ENCODE measurements at places on chromosomes 7 and 10.

DNA sequence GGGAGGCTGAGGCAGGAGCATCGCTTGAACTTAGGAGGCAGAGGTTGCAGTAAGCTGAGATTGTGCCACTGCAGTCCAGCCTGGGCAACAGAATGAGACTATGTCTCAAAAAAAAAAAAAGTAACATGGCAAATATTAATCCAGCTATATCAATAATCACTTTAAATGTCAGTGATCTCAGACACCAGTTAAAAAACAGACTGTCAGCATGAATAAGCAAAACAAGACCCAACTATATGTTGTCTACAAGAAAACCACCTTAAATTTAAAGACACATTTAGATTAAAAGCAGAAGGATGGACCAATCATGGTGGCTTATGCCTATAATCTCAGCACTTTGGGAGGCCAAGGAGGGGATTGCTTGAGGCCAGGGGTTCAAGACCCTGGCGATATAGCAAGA, 8.5 kb upstream of the ATE1 start:
- no peak for DNase-seq

DNA sequence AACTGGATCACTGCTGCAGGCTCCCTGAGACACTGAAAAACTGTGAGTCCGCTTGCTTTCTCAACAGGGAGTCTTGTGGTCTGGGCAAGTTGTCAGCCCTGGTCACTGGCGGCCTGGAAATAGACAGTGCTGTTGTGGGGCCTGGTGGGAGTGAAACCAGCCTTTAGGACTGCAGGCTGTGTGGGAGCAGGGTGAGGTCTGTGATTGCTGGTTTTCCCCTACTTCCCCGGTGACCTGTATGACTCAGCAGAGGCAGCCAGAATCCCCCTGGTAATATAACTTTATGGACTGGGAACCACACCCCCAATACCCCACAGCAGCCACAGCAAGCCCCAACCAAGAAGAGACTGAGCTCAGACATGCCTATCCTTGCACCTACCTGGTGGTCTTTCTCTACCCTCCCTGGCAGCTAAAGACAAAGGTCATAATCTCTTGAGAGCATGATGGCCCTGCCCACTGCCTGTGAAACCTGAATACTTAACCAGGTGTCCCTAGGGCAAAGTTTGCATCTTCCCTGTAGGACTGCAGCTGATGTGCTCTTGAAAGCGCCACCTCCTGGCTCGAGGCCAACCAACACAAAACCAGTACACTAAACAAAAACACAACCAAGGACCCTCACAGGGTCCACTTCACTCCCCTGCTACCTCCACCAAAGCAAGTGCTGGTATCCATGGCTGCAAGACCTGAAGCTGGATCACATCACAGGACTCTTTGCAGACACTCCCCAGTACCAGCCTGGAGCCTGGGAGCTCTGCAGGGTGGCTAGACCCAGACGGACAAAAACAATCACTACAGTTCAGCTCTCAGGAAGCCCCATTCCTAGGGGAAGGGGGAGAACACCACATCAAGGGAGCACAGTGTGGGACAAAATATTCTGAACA, 7.2 kb upstream of the ADAM22 start:
- DNase-seq, result no peak

DNA sequence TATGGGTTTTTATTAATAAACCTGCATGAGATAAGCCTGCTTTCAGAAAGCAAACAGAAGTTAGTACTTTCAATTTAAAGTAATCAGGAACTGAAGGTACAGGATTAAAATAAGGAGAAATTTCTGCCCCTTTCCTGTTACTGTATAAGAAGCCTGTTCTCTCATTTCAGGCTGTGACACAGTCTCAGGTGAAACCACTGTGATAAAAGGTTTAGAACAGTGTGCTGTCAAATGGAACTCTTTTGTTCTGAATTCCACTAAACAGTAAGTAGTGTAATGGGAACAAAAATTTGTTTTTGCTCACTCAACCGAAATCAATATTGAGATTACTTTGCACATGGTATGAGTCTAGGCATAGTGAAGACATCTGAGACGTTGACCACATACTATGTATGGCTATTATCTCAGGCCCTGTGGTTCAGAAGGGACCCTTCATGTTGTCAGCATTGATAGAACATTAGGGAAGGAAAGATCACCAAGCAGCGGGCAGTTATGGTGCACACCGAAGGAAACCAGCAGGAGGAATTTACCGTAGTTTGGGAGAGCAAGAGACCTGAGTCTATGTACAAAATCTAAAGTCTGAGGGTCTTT, 14.9 kb downstream of the HEPACAM2 start:
- DNase-seq, result no peak

- no peak for DNase-seq
Observed at GRCh38 chr10:87850742-87851205, 12.6 kb downstream of the KLLN start.

- no peak for DNase-seq
Observed at GRCh38 chr7:143265017-143265693, 1.9 kb downstream of the GSTK1 start.

DNA sequence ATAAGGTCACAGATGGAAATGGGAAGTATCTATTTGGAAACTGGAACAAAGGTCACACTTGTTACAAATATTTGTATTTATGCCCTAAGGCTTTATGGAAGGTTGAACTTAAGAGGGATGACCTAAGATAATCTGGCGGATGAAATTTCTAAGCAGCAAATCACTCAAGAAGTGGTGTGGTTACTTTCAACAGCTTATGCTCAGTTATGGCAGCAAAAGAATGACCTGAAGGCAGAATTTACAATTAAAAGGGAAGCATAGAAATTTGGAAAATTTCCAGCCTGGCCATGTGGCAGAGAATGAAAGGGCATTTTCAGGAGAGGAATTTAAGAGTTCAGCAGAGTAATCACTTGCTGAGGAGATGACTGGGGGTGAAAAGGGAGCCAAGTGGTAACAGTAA, 95.8 kb upstream of the TNS3 start:
- DNase-seq, result no peak

DNA sequence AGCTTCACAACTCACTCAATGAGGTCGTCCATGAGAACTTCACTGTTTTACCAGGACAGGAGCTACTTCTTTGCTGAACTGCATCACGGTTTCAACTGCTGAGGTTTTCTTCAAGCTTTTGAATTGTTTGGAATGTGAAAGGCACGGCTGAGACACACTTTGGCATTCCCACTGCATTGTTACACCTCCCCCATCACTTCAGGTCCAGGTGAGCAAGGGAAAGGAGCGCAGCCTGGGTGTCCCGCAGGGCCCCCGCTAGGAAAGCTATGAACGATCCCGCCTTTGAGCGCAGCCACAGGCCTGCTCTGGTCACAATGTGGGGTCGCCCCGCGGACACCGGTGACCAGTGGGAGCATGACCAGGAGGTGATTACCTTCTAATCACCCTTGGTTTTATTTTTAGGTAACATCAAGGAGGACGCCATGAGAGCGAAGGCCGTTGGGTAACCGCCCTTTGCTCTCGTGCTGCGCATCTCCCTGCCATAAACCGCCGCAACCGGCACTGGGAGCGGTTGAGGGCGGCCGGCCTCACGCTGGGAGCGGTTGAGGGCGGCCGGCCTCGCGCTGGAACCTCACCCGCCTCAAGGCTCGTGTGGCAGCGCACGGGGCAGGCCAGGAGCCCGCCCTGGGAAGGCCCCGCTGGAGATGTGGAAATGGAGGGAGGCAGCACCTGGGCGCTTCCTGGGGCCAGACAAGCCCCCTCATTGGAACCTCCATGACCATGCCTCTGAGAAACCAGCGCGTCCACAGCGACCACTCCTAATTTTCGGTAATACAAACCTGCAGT, 50.9 kb upstream of the SGMS1 start:
- no peak for DNase-seq

DNA sequence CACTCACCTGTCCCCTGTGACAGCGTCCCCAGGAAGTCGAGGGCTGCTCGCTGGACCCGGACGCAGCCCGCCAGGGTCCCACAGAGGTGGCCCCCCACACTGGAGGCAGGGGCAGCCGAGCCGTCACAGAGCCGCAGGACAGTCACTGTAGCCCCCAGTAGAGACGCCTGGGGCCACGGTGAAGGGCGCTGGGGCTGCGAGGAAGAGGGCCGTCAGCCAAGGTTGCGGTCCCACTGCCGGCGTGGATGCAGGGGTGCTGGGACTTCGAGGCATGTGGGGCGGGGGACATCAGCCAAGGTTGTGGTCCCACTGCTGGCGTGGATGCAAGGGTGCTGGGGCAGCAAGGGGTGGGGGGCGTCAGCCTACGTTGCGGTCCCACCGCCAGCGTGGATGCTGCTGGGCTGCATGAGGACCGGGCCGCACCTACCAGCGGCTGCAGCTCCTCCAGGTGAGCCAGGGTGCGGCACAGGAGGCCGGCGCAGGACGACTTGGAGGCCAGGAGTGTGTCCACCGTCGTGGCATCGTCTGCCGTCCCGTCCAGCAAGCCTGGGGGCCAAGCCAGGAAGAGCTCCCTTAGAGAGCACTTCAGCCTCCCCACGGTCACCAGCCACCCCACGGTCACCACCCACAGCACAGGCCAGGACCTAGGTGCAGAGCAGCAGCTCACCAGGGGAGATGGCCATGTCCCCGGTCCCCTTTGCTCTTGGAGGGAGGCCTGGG, 13.9 kb downstream of the BRAT1 start:
- no peak for DNase-seq

DNA sequence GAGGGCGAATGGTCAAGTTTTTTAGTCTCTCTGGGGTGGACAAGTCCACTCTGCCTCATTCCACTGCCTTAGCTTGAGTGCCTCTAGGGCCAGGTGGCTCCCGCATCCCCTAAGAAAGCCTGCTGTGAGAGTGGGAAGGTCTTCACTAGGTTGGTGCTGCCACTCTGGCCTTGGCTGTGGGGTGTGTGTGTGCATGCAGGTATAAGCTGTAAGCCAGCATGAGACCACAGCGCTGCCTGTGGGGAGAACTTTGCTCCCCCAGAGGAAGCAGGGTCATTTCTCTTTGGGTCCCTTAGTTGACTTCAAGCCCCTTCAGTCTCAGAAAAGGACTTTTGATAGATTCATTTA, 25.5 kb upstream of the PCBD1 start:
- DNase-seq, result no peak

DNA sequence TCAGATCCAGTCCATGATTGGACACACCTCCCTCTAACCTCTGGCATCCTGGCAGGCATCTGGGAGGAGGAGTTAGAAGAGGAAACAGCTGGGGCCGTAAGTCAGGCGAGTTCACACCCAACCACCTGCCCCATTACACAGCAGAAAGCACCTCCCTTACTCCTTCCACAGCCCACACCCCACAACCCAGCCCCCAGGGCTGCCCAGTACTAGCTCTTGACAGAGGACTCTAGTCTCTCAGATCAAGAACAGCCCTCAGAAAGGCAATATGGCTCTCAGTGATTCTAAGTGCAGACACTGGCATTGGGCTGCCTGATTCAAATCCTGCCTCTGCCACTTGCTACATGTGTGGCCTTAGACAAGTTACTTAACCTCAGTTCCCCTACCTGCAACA, 34.1 kb downstream of the KCNMA1 start:
- DNase-seq, result no peak

DNA sequence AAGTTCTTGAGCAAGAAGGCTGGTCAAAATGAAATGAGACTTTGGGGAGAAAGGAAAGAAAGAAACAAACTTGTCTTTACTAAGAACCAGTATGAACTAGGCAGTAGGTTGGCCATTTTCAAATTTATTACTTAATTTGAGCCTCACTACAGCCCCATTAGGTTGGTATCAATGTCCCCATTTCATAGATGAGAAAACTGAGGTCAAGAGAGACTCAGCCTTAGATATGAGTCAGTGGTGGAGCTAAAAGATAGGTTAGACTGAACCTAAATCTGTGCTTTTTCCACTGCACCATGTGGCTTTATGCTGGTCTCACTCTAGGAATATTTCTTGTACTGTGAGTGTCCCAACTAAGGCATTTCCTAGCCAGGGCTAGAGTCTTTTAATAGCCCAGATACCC, 8.8 kb downstream of the ZNF503 start:
- no peak for DNase-seq

- no peak for DNase-seq
Observed at GRCh38 chr7:156576216-156577058, 64.1 kb upstream of the RNF32 start.

GRCh38 chr7:143485500-143485899, 7.8 kb downstream of the TAS2R41 start:
- no peak for DNase-seq

DNA sequence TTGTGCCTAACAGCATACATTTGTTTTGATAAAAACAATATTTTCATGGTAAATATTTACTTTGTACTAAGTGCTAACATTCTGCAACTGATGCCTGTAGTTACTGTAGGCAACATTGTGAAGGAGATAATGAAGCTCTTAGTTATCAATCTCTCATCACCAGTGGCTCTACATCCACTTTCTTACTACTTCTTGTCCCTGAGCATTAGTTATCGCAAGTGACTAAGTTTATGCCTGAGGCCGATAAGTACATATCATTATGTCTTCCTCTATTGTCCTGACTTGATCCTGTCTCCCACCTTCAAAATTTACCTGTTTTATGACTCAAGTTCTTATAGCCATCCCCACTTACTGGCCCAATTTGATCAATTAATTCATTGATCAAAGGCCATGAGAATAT, 63.6 kb downstream of the MACC1 start:
- DNase-seq, result no peak

- no peak for DNase-seq
Observed at GRCh38 chr7:45578022-45578421, 3.9 kb downstream of the ADCY1 start.

DNA sequence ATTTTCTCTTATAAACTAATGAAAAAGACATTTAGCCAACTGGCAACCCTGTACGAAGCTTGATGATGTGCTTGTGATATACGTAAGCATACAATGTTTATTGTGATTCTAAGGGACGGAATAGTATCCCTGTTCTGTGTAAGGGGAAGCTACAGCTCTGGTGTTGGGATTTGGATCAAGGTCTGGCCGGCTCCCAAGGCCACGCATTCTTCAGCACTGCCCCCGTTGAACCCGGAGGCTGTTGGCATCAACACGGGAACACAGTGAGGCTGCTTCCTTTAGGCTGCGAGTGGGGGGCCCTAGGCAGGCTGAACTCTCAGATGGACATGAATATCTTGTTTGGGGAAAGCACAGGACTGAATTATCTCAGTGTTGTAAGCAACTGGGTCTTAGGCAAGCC, 180.6 kb downstream of the CAMK1D start:
- no peak for DNase-seq

- DNase-seq, result no peak
Observed at GRCh38 chr10:108849186-108849585, 1074.1 kb downstream of the XPNPEP1 start.

DNA sequence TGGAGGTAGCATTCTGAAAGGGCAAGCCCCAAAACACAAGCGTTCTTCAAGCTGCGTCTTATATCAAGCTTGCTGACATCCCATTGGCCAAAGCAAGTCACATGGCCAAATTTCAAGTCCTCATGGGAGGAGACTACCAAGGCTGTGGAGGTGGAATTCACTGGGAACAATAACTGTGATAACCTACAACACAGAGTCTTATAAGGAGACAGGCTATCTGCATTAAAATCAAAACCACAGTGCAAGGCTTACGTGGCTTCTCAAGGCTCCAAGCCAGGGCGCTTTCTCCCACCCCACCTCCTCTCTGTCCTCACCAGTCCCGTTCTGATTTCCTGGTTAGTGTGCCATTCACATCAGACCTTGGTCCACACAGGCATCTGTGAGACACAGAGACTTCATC, 39.4 kb downstream of the ADRB1 start:
- DNase-seq, result no peak

- no peak for DNase-seq
Observed at GRCh38 chr7:137209151-137209817, 134.2 kb downstream of the PTN start.
